Epithelial cell of proximal tubule (primary cell): ENCODE measurements at places on chromosomes 3 and 15.

DNA sequence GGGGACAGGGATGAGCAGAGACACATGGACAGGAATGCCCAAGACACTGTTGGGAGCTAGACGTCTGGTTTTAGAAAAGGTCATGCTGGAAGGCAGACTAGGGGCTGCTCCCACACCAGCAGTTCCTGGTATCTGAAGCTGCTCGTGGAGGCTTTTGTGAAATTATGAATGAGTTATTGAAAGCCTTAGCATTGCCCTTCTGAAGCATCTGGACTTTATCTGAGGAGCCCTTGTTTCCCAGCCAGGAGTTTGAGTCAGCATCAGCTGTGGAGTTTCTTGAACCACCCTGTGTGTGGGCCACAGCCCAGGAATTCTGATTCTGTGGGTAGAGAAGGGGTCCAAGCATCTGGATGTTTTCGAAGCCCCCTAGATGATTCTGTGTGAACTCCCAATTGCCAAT, 258.7 kb downstream of the SLCO3A1 start:
- DNase-seq, result no peak

DNA sequence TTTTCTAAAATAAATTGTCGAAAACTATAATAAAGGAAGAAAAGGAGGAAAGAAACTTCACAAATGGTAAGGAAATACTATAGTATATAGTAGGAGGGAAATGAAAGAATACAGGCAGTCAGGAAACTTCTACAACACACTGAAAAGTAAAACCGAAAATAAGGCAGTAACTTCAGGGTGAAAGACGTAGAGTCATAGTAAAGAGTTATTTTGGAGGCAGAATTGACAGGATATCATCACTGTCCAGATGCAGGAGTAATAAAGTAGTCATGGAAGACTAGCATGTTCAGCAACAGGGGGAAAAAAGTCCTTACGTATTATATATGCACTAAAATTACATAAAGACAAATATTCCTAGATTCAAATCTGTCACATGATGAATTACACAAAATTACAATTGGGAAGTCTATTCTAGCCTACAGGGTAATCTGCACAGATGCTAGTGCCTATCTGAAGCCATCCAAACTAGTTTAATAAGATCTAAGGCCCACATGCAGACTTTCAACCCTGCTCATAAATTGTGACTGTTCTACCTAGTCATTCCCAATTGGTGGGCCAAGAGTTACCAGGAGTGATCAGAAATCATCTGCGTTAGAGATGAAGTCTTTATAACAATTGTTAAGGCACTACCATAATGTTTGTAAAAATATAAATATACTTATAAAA, 14.0 kb downstream of the VPS13C start:
- no peak for DNase-seq

GRCh38 chr15:96622714-96623113, 292.2 kb downstream of the NR2F2 start:
- DNase-seq, result no peak

GRCh38 chr3:71421820-71422566, 161.5 kb downstream of the FOXP1 start:
- DNase-seq, result no peak

- DNase-seq, result no peak
These were observed 313.2 kb upstream of the THBS1 start for GRCh38 chr15:39267685-39268084.
